ENCODE measurements at places on chromosomes 1 and 21. TPM values are rescaled to one million over a fixed set of nuclear protein-coding genes. Genes with fewer than 3 reads are reported as not detected.

PLA2G2D gene
- 0.29 TPM for total RNA-seq

IKBKE gene
- total RNA-seq, result 8.5 TPM

ORC1 gene
- total RNA-seq, result 0.91 TPM

NT5C1A gene
- total RNA-seq, result not detected
